ENCODE measurements at places on chromosomes 2 and 18.

GRCh38 chr2:98637401-98638147 is 29.2 kb downstream of the UNC50 start:
- peak; percentile 21 for DNase-seq

DNA sequence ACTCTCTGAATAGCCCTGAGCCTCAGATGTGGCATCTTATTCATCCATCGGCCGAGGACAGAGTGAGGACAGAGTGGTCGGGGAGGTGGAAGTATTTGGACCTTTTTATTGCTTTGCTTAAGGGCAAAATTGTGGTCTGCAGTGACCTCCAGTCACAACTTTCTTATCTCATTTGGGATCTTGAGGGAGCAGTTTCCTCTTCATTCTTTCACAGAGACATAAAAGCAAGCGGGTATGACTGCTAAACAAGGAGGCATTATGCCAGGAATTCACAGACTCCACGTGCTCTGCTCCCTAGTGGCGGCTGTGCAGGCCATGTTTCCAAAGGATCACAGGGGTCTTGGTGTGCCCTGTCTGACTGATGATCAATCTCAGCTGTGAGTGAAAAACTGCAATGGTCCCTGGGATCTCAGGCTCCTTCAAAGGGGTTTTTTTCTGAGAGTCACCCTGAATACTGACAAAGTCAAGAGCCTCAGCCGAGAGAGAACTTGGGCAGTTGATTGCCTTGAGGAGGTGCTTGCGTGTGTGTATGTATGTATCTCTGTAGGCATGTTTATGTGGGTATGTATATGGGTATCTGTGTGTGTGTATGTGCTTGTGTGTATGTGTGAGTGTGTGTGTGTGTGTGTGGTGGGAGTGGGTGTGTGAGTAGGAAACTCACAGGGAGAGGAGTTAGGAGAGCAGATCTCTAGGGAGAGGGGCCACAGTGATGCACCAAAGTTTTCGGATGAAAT is 47.7 kb downstream of the RAPGEF4 start:
- DNase-seq: no peak

DNA sequence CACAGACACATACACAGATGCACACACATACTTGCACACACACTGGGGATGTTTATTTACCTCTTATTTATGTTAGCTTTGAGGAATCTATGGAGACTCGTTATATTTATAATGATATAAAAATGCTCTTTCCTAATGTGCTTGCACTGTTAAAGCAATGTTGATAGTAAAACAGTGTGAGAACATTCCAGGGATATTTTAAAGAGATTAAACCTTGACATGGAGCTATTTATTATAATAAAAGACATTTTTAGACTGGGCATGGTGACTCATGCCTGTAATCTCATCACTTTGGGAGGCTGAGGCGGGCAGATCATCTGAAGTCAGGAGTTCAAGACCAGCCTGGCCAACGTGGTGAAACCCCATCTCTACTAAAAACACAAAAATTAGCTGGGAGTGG is 557.3 kb upstream of the ZNF804A start:
- DNase-seq: no peak

DNA sequence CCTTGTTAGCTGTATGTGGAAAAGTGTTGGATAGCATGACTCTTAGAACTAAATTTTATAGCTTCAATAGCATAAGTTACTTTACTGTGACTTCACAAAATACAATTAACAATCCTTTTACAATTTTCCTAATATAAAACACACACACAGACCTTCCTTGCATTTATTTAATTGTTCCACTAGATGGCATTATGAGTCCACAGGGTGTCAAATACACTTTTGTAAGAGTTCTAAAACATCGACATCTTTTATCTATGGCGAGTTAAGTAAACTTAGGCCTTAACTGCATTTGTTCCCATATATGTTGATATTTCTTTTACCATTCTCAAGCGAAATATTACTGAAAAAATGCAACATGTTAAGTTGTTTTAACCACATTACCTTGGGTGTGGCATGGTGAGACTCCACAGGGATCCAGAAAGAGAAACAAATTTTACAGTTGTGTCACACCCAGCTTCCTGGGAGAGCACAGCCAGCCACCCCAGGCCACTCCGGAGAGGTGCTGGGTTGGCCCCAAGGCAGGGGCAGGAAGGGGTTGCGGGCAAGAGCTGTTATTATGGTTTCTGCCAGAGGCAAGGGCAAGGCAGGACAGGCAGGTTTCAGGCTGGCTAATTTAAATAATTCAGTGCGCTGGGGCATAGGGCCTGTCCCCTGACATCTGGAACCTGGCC is 312.4 kb upstream of the MC4R start:
- no peak for DNase-seq

GRCh38 chr18:78899241-78899640 is 80.4 kb upstream of the SALL3 start:
- no peak for DNase-seq

DNA sequence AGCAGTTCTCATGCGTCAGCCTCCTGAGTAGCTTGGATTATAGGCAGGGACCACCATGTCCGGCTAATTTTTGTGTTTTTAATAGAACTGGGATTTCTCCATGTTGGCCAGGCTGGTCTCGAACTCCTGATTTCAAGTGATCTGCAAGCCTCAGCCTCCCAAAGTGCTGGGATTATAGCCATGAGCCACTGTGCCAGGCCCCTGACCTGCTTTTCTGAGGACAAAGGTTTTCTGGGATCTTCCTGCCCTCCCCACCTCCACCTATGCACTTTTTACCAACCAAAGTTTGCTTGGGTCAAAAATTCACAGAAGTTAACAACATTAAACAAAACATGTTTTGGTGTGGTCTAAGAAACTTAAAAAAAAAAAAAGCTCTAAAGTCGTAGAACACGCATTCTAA is 259.9 kb downstream of the HAUS1 start:
- DNase-seq: no peak

GRCh38 chr18:8380926-8381325 is 228.3 kb upstream of the RAB12 start:
- DNase-seq: no peak

- DNase-seq: peak; percentile 70
Observed at GRCh38 chr2:26144953-26145680, 27.8 kb upstream of the GAREM2 start.

DNA sequence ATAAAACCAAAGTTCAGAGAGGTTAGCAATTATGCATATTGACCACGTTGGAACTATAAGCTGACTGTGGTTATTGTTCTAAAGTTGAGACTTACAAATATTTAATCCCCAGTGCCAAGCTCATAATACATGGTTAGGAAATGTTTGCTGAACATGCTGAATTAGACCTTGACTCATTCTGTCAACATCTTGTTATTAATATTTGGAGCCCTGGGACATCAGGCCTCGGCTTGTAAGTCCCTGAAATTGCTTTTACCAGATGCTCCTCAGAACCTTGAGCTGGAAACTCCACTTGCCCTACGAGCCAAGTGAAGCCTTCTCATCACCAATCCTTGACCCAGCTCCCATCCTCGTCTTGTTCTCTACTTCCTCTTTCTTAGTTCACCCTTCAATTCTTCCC is 21.2 kb downstream of the DYNAP start:
- no peak for DNase-seq

DNA sequence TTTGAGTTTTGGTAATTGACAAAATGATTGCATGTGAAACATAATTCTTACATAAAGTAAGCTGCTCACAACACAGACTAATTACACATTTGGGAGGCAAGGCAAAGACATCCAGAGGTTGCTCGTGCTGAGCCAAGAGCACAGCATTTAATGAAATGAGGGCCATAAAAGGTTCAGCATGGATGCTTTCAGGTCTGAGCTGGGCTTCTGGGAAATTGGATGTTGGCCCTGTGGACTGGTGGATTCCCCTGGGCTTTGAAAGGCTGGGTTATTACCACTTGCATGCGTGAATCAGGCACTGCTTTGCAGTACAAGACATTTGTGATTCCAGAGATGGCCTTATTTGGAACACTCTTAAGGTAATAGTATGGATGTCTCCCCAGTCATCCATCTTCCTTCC is 533.5 kb upstream of the NRP2 start:
- no peak for DNase-seq

DNA sequence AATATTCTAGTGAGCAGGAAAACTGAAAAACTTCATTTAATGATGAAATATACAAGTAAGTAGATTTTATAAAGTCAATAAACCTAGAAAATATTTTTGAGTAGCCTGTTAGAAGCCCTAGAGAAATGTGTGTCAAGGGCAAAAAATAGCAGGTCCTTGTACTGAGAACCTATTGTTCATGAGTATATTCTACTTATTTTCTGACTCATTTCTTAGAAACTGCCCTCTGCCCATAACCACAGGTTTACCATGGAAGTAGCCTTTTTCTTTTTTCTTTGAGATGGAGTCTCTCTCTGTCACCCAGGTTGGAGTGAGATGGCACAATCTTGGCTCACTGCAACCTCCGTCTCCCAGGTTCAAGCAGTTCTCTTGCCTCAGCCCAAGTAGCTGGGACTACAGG is 19.4 kb upstream of the SELENOI start:
- no peak for DNase-seq

Data from stimulated activated CD4-positive, alpha-beta T cell treated with anti-CD3 and anti-CD28 coated beads, Interleukin-12 subunit alpha, Interleukin-12 subunit beta, amount 100 ng/mL, for 48 hours (primary cell).